ENCODE measurements at places on chromosomes 16 and 17. TPM values are rescaled to one million over a fixed set of nuclear protein-coding genes. Genes with fewer than 3 reads are reported as not detected.

CCDC200 gene
- total RNA-seq: not detected

ABCA9 gene
- not detected for total RNA-seq

DUSP14 gene
- total RNA-seq: 11.4 TPM

DNA sequence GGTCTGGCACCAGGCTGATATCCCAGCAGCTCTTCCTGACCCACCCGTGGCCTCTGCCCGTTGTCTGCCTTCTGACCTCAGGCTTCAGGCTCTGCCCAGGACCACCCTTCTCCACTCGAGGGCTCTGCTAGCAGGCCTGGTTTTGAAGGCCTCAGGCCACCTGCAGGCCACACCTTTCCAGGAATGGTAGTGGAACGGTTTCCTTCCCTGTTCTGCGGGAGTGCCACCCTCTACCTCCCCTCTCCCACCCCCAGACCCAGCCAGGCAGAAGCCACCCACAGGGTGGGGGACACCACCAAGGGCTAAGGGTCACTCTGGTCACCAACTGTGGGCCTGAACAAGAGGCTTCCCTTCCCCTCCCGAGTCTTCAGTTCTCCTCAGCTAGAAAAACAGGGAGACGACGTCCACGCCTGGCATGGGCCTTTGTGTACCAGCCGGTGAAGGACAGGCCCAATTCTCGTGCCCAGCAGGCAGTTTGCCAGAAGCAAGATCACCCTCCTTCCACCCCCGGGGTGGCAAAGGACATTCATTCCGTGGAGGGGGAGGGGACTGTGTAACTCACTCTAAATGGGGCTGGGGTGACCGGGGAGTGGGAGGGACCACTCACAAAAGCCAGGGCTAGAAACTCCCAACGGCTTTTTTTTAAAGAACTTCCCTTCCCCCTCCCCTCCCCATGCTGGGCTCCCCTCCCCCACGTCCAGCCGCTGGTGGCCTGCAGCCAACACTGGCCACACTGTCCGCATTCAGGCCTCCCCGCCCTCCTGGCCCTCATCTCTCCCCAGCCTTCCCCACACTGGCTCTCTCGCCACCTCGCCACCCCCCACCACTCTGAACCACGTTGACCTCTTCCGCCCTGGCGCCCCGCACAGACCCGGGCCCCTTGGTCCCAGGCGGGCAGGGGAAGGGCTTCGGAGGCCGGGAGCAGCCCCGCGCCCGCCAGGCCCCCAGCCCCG, 7.7 kb downstream of the CBX4 start:
- peaks cover 22% of the 10 kb centered on the region for H3K36me3 ChIP-seq
- H3K4me3 ChIP-seq: no peak overlapping the region
- peak; percentile 20 for DNase-seq

GRCh38 chr16:82947698-82948097, 320.9 kb downstream of the CDH13 start:
- H3K4me3 ChIP-seq: no peak overlapping the region
- peaks cover 10% of the 10 kb centered on the region for H3K36me3 ChIP-seq
- H3K27me3 ChIP-seq: peaks cover 6% of the 10 kb centered on the region
- peaks cover 22% of the 10 kb centered on the region for H3K4me1 ChIP-seq
- no peak for DNase-seq
